ENCODE measurements at places on chromosomes 2 and 18.

DNA sequence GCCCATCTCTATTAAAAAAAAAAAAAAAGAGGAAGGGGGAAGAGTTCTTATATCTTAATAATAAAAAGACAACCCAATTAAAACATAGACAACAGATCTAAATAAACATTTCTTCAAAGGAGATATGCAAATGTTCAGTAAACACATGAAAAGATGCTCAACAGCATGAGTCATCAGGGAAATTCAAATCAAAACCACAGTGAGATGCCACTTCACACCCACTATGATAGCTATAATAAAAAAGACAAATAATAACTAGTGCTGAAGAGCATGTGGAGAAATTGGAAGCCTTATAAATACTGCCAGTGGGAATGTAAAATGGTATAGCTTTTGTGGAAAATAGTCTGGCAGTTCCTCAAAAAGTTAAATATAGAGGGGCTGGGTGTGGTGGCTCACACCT is 61.5 kb upstream of the CYP20A1 start:
- DNase-seq, result peak; percentile 27

- peak; percentile 53 for DNase-seq
Measured at GRCh38 chr18:26487437-26487836, 60.9 kb downstream of the KCTD1 start.

DNA sequence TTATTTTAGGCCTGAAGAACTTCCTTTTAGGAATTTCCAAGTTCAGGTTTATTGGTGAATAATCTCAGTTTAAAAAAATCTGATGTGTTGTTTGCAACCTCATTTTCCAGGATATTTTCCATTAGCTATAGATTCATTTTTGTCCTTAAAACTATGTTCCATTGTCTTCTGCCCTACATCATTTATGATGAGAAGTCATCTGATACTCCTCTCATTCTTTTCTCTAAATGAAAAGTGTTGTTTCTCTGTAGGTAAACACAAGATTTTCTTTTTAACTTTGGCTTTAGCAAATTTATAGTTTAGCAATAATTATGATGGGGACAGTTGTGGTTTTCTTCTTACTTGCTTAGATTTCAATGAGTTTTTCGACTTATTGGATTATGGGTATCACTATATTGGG is 427.3 kb downstream of the DCDC2C start:
- DNase-seq, result no peak

- no peak for DNase-seq
Measured at GRCh38 chr18:23301972-23302371, 151.1 kb upstream of the RIOK3 start.

DNA sequence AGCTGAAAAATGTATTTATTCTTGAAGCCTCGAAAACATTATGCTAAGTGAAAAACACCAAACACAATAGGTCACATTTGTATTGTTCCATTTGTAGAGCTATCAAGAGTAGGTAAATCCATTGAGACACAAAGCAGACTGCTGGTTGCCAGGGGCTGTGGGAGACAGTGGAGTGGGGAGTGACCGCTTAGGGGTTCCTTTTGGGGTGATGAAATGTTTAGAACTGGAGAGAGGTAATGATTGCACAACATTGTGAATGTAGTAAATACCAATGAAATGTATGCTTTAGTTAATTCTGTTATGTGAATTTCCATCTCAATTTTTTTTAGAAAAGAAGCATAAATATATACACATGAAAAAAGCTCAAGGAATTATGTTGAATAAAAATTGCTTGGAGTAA is 15.8 kb downstream of the KCTD18 start:
- no peak for DNase-seq

DNA sequence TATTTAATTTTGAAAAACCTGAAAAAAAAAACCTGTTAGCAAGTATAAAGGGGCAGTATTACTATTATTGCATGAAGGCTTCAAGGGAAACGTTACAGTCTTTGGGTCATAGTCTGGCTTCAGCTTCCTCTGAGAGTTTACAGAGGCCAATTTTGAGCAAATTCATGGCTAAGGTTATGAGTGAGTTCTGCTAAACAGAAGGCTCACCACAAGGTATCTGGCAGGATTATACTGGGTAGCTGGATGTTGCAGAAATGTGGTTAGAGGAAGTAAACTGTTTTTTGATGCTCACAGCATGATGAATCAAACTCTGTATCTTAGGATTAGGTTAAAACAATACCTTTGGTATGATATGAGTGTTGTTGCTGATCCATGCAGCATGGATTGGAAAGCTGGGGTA is 9.3 kb downstream of the MRPL19 start:
- no peak for DNase-seq

GRCh38 chr2:108266218-108266617 is 22.5 kb upstream of the SULT1C2 start:
- no peak for DNase-seq

- DNase-seq, result no peak
Measured at GRCh38 chr2:148954536-148954935, 79.5 kb downstream of the KIF5C start.

DNA sequence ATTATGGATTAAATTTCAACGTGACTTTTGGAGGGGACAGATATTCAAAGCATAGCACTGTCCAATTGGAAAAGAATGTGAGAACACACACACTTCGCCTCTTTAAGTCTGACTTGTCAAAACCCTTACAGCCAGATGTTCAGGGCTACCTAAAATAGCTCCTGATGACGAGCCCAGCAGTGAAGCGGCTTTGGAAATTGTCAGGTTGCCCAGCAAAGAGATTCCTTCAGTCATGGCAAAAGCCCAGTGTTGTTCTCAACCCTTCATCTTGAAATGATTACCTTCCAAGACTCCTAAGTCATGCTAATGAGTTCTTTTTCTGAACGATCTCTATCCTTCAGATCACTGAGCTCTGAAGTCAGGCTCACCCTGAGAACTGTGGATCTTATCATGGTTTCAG is 436.6 kb downstream of the LRATD1 start:
- no peak for DNase-seq

DNA sequence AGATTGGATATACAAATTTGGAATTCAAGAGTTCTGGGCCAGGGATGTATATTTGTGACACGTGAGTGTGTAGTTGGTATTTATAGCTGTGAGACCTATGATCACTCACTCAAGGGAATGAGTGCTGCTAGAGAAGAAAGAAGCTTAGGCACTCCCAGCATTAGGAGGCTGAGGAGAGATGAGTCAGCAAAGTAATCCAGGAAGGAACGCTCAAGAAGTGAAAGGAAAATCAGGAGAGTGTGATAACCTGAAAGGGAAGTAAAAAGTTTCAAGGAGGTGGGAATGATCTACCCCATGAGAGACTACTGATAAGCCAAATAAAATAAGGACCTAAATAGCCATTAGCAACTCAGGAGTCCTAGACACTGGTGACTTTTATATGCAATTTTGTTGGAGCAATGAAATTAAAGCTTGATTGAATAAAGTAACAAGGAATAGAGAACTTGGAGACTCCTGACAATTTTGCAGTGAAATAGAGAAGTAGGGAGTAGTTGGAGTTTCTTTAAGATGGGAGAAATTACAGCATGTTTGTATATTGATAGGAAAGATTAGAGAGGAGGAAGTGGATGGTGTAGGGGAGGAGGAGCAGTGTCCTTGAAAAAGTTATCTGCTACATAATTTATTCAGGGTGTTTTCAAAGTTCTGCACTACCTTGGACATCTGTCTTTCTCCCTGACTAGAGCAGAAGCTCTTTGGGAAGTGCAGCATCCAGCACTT is 89.9 kb downstream of the UBE2E3 start:
- peak; percentile 77 for DNase-seq

Data from ELR (cell line).